ENCODE measurements at places on chromosomes 3 and 15. TPM values are rescaled to one million over a fixed set of nuclear protein-coding genes. Genes with fewer than 3 reads are reported as not detected.

DNA sequence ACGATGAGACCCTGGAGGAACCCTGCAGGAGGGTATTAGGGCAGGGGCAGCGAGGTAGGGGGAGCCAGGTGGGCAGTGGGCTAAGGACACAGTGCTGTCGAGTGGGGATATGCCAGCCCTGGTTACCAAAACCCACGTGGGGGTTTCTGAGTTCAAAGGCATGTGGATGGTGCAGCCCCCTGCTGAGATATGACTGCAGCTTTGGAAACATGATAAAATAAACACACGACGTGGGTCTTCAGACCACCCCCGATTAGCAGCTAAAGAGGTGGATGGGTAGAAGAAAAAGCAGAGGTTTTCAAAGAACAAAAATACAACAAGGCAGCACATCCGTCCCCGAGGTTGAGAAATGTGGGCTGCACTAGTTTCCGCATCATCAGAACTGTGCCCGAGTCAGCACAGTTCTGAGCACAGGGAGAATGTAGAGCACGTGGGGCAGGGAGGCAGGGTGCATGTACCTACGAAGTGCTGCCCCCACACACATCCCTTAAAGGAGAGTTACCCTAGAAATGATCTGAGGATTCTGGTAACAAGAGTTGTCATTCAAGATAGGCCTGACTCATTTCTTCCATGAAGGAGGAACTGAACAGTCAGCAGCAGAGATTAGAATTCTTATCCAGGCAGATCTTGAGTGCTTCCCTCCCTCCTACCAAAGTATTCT is 121.3 kb downstream of the RPLP1 start:
- no peaks in the 10 kb centered on the region for H3K36me3 ChIP-seq
- peaks cover 17% of the 10 kb centered on the region for H3K27me3 ChIP-seq
- DNase-seq, result peak; percentile 40
- H3K27ac ChIP-seq, result no peak overlapping the region
- H3K4me1 ChIP-seq, result peaks cover 4% of the 10 kb centered on the region

DNA sequence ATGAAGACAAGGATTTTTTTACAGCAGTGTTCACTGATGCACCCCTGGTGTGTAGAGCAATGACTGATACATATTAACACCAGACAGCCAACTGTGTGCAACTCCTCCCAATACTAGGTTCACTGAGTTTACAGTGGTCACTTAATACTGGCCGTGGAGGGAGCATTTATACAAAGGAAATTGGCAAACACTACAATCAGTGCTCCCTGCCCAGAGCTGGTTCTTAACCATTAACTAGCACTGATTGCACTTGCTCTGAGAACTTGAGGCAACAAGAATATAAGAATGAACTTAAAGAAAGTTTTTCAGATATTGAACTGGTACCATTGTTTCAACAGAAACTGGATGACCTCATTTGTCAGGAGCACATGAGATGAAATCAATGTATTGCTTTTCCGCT is 110.6 kb downstream of the MAGI1 start:
- H3K36me3 ChIP-seq, result no peaks in the 10 kb centered on the region
- no peaks in the 10 kb centered on the region for H3K27me3 ChIP-seq
- H3K27ac ChIP-seq, result peak overlapping the region; percentile 44
- peaks cover 13% of the 10 kb centered on the region for H3K4me1 ChIP-seq

DNA sequence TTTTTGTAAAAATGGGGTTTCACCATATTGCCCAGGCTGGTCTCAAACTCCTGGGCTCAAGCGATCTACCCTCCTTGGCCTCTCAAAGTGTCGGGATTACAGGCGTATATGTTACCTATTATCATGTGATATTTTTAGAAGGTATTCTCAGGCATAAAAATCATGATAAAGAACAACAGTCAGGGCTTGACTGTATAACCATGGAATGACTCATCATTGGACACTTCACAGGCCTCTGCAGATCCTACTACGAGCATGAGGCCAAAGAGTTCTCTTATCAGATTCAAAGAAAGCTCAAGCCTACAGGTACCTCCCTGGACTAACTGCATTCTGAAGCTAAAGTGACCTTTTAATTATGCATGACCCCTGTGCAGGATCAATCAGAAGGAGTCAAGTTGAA is 91.7 kb upstream of the PRICKLE2 start:
- no peaks in the 10 kb centered on the region for H3K36me3 ChIP-seq
- H3K4me3 ChIP-seq, result no peak overlapping the region
- peak overlapping the region; percentile 66 for H3K27ac ChIP-seq
- peak; percentile 48 for DNase-seq

DNA sequence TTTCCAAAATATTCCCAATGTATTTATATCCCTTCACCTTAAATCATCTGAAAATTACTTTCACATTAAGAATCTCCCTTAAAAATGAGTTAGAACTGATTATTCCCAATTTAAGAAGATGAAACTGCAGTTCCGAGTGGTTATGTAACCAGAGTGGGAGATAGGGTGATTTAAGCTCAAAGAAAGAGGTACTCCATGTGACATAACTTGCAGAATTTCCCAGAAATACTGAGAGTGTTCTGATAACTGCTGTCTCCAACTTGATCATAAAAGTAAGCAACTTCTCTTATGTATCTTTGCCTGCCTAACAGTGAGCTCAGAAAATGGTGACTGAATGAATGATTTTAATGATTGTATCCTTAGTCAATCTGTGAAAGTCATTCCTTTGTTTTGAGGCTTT is 32.3 kb downstream of the ARRDC4 start:
- peak overlapping the region; percentile 10 for H3K27ac ChIP-seq
- H3K4me3 ChIP-seq, result no peak overlapping the region
- peaks cover 4% of the 10 kb centered on the region for H3K4me1 ChIP-seq
- DNase-seq, result no peak

- no peaks in the 10 kb centered on the region for H3K27me3 ChIP-seq
- DNase-seq, result no peak
- H3K4me3 ChIP-seq, result no peak overlapping the region
Measured at GRCh38 chr15:52415628-52416027, 113.1 kb downstream of the MYO5A start.

DNA sequence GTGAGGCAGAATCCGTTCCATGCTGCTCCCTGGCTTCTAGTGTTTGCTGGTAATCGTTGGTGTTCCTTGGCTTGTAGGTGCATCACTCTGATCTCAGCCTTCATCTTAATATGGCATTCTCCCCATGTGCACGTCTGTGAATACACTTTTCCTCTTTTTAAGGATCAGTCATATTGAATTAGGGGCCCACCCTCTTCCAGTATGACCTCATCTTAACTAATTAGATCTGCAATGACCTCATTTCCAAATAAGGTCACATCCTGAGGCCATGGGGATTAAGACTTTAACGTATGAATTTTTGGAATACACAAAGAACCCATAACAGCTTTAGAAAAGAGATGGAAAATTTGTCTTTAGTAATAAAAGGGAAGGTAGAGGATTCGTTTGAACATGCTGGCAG is 34.1 kb upstream of the MASP1 start:
- no peaks in the 10 kb centered on the region for H3K27me3 ChIP-seq
- H3K36me3 ChIP-seq, result no peaks in the 10 kb centered on the region

DNA sequence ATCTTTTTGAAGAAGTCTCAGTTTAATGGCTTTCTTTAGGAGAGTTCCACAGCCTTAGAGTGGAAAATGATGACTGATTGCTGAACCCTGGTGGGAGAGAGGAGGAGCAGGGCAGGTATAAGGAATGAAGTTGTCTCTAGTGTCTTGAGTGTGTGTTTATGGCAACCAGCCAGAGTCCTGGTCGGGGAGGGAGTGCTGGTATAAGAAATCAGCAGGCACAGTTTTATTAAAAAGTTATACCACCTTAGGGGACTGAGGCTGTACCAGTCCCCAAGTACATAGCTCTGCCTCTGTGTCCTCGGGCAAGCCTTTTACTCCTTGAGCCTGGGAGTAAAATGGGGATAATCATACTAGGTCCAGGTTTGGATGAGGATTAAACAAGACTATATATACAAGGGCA is 29.8 kb downstream of the SLC22A14 start:
- no peak overlapping the region for H3K4me3 ChIP-seq
- H3K36me3 ChIP-seq, result no peaks in the 10 kb centered on the region
- no peak for DNase-seq

DNA sequence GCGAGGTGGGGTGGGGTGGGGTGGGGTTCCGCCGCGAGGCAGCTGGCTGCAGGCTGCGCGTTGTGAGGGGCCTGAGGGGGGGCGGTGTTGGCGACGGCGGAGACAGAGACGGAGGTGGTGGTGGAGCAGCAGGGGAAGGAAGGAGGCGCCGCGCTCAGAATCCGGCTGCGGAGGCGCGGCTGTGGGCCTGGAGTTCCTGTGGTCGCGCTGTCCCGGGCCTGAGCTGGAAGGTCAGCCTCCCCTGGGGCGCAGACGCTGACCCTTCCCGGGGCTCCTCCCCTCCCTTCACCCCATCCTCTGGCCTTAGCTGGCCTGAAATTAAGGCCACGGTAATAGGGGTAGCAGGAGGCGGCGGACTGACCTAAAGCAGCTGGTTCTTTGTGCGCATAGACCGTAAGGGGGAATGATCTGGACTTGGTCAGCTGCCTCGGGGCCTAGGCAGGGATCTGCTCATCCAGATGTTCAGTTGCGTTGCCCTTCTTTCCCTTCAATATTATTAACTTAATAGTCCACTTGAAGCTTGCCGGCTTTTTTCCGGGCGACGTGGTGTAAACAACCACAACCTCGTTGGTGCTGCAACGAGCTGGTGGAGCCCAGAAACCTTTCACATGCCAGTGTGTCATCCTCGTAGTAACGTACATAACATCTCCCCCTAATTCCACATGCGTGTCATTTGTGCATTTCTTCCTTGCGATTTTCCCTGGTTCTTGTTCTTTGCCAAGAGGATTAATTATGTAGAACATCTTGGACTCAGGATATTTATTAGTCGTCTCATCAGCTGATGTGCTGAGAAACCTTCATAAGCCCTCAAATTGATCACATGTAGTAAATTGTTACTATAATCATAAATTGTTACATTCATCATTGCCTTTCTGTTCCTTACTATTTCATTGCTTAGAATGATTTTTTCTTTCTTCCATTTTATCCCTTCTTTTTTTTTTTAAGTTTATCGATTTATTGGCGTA is 626 bp downstream of the SEC62 start:
- peak; percentile 65 for DNase-seq
- H3K36me3 ChIP-seq, result no peaks in the 10 kb centered on the region
- peak overlapping the region; percentile 56 for H3K4me3 ChIP-seq

GRCh38 chr3:190642016-190642415 is 128.1 kb downstream of the IL1RAP start:
- H3K27ac ChIP-seq, result no peak overlapping the region
- H3K4me1 ChIP-seq, result no peaks in the 10 kb centered on the region

GRCh38 chr3:47370887-47371697 is 9.7 kb upstream of the PTPN23 start:
- no peak overlapping the region for H3K27ac ChIP-seq
- no peaks in the 10 kb centered on the region for H3K27me3 ChIP-seq
- H3K4me3 ChIP-seq, result no peak overlapping the region

DNA sequence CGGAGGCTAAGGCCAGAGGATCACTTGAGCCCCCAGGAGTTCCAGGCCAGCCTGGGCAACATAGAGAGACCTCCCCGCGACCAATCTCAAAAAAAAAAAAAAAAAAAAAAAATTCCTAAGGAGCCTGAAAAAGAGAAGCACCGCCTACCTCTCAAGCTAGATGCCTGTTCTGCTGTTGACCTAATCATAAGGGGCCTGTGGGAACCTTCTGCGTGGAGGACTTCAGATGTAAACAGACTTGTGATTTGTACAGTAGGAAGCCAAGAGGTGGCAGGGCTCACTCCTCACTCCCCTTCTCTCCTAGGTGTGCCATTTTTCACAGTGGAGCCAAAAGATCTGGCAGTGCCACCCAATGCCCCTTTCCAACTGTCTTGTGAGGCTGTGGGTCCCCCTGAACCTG is 3.2 kb downstream of the TYRO3 start:
- no peak overlapping the region for H3K4me3 ChIP-seq
- H3K27ac ChIP-seq, result peak overlapping the region; percentile 92
- no peaks in the 10 kb centered on the region for H3K27me3 ChIP-seq
- no peak for DNase-seq
- peaks cover 80% of the 10 kb centered on the region for H3K4me1 ChIP-seq

GRCh38 chr15:45123397-45123796 is 6.3 kb downstream of the DUOXA1 start:
- H3K4me1 ChIP-seq, result peaks cover 3% of the 10 kb centered on the region
- no peak for DNase-seq
- peaks cover 36% of the 10 kb centered on the region for H3K27me3 ChIP-seq
- no peak overlapping the region for H3K4me3 ChIP-seq
- H3K36me3 ChIP-seq, result no peaks in the 10 kb centered on the region
- no peak overlapping the region for H3K27ac ChIP-seq

DNA sequence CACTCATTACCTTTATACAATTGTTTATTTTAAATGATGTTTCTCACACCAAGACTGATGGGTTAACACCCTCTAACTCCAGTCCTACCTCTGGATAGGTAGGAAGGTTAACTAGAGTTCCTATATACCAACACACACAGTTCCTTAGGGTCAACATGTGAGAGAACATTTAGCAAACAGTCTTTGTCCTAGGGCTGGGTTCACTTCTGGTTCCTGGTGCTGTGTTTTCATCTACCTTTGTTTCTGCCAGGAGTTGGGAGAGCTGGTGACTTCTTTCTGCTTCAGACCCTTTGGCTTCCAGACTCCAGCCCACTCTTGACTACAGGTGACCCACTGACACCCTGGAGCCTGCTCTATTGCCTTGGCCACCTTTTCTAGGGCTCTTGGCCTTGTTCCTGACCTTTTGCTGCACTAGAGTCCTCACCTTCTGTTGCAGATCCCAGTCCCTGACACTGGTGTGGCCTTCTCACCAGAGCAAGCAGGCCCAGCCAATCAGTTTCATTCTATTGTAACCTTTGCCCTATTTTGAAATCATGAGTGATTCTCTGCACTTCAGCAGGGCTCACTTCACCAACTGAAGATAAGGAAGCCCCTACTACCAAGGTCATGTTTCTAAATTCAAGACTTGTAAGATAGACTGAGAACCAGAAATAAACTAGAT is 50.0 kb upstream of the SECISBP2L start:
- H3K4me3 ChIP-seq, result no peak overlapping the region
- no peaks in the 10 kb centered on the region for H3K27me3 ChIP-seq
- peak overlapping the region; percentile 9 for H3K27ac ChIP-seq
- H3K4me1 ChIP-seq, result no peaks in the 10 kb centered on the region
- no peaks in the 10 kb centered on the region for H3K36me3 ChIP-seq
- peak; percentile 12 for DNase-seq

- H3K4me1 ChIP-seq, result peaks cover 8% of the 10 kb centered on the region
- no peaks in the 10 kb centered on the region for H3K27me3 ChIP-seq
- no peak overlapping the region for H3K27ac ChIP-seq
- H3K4me3 ChIP-seq, result no peak overlapping the region
- DNase-seq, result no peak
Measured at GRCh38 chr3:150222691-150223489, 185.2 kb upstream of the TSC22D2 start.

- H3K27ac ChIP-seq, result no peak overlapping the region
- no peaks in the 10 kb centered on the region for H3K4me1 ChIP-seq
- DNase-seq, result no peak
- no peaks in the 10 kb centered on the region for H3K27me3 ChIP-seq
- H3K4me3 ChIP-seq, result no peak overlapping the region
- H3K36me3 ChIP-seq, result no peaks in the 10 kb centered on the region
Measured at GRCh38 chr3:146559388-146559787, 15.0 kb upstream of the PLSCR1 start.

- no peak for DNase-seq
- no peak overlapping the region for H3K4me3 ChIP-seq
- no peaks in the 10 kb centered on the region for H3K36me3 ChIP-seq
- no peak overlapping the region for H3K27ac ChIP-seq
Measured at GRCh38 chr3:69252631-69253030, 130.2 kb upstream of the LMOD3 start.

The CHL1 gene
- total RNA-seq, result 0.20 TPM

The CCDC39 gene
- not detected for total RNA-seq
